Suprapubic skin (tissue), 4 donors: ENCODE measurements at places on chromosomes 13 and 19. TPM values are rescaled to one million over a fixed set of nuclear protein-coding genes. Genes with fewer than 3 reads are reported as not detected.

ZNF728 gene
- 0.30 TPM for total RNA-seq

DNA sequence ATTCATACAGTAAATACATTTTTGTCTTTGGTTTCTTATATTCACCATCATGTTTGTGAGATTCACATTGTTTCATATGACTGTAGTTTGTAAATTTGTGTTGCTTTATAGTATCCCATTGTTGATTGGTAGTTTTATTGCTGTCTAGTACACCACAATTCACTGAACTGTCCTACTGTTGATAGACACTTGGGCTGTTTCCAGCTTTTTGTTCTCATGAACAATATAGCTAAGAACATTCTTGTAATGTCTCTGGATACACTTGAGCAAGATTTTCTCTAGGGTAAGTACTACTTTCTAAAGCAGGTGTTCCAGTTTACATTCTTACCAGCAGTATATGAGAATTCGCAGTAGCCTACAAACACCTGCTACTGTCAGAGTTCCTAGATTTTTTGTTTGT, 37.8 kb downstream of the SKA3 start:
- no peak for DNase-seq

- DNase-seq: no peak
Observed at GRCh38 chr13:75764926-75765310, 128.8 kb downstream of the LMO7 start.

- no peak for DNase-seq
Observed at GRCh38 chr13:76965759-76966421, 17.6 kb downstream of the ACOD1 start.

GRCh38 chr19:3295581-3295980, 70.8 kb upstream of the NFIC start:
- DNase-seq: no peak

DNA sequence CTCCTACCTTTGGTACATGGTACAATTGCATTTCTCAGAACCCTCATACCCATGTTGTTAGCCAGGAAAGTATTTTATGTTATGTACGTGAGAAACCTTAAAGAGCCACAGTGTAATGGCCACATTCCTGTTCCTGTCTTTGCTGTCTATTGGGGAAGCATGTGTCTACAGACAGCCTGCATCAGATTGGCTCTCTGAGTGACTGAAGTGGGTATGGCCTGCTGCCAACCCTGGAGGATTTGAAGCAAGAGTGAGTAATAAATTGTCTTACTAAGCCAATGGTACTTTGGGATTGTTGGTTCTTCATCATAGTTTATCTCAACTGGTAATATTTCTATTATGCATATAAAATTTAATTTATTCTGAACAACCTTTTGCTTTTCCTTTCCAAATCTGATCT, 574.1 kb downstream of the LMO7 start:
- DNase-seq: no peak

- DNase-seq: no peak
Observed at GRCh38 chr13:26280295-26280694, 26.4 kb downstream of the CDK8 start.

- no peak for DNase-seq
Observed at GRCh38 chr19:10421240-10422045, 1.1 kb downstream of the PDE4A start.

DNA sequence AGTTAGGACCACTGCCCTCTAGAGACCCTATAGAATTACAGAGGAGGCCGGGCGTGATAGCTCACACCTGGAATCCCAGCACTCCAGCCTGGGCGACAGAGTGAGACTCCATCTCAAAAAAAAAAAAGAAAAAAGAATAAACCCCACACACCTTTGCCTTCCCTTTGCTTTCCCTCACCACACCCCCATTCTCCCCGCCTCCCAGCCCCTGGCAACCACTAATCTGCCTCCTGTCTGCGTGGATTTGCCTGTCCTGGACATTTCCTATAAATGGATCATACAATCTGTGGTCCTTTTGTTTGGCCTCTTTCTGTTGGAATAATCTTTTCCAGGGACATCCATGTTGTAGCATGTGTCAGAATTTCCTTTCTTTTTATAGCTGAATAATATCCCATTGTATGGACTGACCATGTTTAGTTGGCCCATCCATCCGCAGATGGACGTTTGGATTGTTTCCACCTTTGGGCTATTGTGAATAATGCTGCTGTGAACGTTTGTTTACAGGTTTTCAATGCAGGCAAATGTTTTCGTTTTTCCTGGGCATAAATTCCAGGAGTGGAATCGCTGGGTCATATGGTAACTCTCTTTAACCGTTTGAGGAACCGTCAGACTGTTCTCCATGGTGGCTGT, 15.3 kb downstream of the NACC1 start:
- no peak for DNase-seq

GRCh38 chr19:13128583-13128982, 10.5 kb downstream of the NACC1 start:
- DNase-seq: no peak

- DNase-seq: no peak
Observed at GRCh38 chr19:16895467-16896145, 6.8 kb downstream of the F2RL3 start.

DNA sequence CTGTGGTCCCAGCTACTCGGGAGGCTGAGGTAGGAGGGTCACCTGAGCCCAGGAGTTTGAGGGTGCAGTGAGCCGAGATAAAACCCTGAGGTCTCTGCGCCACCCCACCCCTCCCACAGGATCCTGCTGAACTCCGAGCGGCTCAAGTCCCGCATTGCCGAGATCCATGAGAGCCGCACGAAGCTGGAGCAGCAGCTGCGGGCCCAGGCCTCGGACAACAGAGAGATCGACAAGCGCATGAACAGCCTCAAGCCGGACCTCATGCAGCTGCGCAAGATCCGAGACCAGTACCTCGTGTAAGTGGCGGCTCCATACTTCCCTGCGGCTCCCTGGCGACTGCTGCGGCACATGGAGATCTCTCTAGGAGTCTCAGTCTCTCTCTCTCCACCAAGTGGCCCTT, 6.6 kb upstream of the IFI30 start:
- no peak for DNase-seq
